Activated naive CD8-positive, alpha-beta T cell treated with anti-CD3 and anti-CD28 coated beads, Interleukin-2, amount 10 ng/mL, durations not matched to agents 7 days and 5 days (primary cell): ENCODE measurements at places on chromosomes 13 and 19. TPM values are rescaled to one million over a fixed set of nuclear protein-coding genes. Genes with fewer than 3 reads are reported as not detected.

- no peaks in the 10 kb centered on the region for H3K36me3 ChIP-seq
- DNase-seq, result no peak
- H3K27ac ChIP-seq, result no peak overlapping the region
- H3K4me1 ChIP-seq, result no peaks in the 10 kb centered on the region
- H3K4me3 ChIP-seq, result no peak overlapping the region
- H3K27me3 ChIP-seq, result peaks cover 40% of the 10 kb centered on the region
These were observed 3.9 kb upstream of the CEBPA start for GRCh38 chr19:33306191-33306590.

DNA sequence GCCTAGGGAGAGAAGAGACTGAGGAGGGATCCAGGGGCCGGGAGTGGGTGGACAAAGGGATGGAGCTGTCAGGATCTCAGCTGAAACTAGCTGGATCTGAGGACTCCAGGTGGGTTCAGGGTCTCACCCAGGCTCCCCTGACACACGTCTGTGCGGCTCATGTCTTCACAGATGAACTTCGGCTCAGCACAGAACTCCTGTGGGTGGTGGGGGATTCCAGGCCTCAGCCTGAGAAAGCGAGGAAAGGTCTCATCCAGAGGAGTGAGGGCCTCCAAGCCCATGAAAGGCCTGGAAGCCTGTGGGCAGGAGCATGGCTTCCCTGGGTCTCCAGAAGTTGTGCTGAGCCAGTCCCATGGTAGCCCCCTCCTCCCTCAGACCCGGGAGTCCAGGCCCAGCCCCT, 1.4 kb downstream of the CAPN12 start:
- H3K27me3 ChIP-seq, result no peaks in the 10 kb centered on the region
- DNase-seq, result no peak
- no peak overlapping the region for H3K27ac ChIP-seq
- H3K4me1 ChIP-seq, result peaks cover 6% of the 10 kb centered on the region
- peaks cover 2% of the 10 kb centered on the region for H3K36me3 ChIP-seq

Gene TICAM1
- total RNA-seq, result 14.3 TPM

Gene SIGLEC5
- not detected for total RNA-seq

Gene ZFR2
- total RNA-seq, result 0.55 TPM
